Right forelimb (tissue), 1 donor: ENCODE measurements at places on chromosomes 7 and 10.

- no peak for DNase-seq
These were observed 3.1 kb downstream of the ZRANB1 start for GRCh38 chr10:124944982-124945381.

DNA sequence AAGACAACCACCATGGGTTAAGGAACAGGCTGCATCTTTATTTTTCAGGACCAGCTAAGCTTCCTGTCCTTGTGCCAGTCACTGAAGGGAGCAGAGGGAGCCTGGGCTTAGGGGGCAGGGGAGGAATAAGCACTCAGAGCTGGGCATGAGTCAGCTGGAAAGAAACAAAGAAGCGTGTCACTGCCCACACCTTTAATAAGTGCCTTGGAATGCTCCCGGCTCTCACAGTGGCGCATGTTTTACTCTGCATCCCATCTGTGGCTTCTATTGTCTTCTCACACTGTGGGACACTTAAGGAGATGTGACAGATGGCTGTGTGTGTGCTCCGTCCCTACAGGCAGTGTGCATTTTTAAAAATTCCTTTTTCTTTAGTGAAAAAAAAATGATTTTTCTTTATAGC lies 71.7 kb downstream of the MTURN start:
- DNase-seq = no peak

- DNase-seq = no peak
These were observed 437.5 kb downstream of the KIF20B start for GRCh38 chr10:90138844-90139243.

GRCh38 chr10:133475425-133475734 lies 21.6 kb downstream of the SCART1 start:
- DNase-seq = no peak

- no peak for DNase-seq
These were observed 122.7 kb downstream of the MAD1L1 start for GRCh38 chr7:2109936-2110609.

GRCh38 chr10:101485681-101486554 lies 102.1 kb downstream of the POLL start:
- DNase-seq = peak; percentile 46

GRCh38 chr10:74988054-74988775 lies 123.2 kb upstream of the SAMD8 start:
- DNase-seq = no peak

DNA sequence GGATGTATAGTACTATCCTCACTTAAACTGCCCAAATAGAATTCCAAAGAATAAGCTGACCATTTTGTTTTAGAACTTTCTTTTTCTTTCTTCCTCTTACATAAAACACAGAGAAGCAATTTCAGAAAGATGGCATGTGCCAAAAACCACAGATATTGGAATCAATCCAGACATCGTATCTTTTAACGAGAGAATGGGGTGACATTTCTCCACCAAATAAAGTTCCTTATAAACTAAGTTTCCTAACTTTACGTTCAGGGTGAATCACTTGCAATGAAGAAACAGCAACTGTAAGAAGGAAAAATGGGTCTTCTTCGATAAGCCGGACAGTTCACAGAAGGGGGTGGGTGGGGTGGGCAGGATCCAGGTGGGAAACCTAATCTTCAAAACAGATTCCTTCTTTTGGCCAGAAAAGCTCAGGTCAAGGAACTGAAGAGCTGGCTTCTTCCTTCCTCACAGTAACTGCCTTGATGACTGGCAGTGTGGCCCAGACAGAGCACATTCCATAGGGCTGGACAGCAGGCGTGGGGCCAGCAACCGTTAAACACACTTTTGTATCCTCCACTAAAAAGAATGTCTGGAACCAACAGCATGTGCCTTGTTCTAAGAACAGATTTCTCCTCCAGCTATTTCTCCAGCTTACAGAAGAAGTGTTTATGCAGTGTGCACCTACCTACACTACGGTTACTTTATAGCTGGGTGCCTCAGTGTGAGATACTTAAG lies 31.5 kb downstream of the CREB3L2 start:
- peak; percentile 73 for DNase-seq

- DNase-seq = no peak
These were observed 113.0 kb downstream of the PDE1C start for GRCh38 chr7:31957090-31957720.

DNA sequence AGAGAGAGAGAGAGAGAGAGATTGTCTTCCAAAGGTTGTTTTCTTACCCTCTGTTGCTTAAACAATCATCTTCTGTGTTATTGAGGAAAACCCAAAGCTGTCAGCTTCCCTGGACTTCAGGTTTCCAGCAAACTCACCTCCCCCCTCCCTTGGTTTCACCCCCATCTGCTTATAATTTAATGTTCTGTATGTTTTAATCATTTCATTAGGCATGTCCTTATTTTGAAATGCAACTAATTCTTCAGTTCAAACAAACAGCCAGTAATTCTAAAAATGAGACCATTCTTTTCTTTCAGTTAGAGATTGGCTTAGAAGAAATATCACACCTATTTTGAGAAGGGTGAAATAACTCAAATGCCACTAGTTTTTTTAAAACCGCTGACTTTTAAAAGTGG lies 102.9 kb downstream of the FAM204A start:
- DNase-seq = no peak

DNA sequence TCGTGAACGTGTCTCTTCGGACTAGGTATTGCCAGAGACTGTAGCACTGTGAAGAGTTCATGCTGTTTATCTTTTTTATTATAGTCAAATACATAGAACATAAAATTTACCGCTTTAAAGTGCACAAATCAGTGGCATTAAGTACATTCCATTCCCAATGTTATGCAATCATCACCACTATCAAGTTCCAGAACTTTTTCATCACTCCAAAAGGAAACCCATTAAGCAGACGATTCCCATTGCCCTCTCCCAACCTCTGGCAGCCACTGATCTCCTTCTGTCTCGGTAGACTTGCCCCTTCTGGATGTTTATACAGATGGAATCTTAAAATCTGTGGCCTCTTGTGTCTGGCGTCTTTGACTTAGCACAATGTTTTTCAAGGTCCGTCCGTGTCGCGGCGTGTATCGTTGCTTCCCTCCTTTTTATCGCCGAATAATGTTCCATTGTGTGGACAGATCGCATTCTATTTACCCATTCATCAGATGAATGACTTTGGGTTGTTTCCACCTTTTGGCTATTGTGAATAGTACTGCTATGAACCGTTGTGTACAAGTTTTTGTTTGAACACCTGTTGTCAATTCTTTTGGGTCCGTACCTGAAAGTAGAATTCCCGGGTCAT lies 2.7 kb downstream of the PROSER2 start:
- DNase-seq = no peak

DNA sequence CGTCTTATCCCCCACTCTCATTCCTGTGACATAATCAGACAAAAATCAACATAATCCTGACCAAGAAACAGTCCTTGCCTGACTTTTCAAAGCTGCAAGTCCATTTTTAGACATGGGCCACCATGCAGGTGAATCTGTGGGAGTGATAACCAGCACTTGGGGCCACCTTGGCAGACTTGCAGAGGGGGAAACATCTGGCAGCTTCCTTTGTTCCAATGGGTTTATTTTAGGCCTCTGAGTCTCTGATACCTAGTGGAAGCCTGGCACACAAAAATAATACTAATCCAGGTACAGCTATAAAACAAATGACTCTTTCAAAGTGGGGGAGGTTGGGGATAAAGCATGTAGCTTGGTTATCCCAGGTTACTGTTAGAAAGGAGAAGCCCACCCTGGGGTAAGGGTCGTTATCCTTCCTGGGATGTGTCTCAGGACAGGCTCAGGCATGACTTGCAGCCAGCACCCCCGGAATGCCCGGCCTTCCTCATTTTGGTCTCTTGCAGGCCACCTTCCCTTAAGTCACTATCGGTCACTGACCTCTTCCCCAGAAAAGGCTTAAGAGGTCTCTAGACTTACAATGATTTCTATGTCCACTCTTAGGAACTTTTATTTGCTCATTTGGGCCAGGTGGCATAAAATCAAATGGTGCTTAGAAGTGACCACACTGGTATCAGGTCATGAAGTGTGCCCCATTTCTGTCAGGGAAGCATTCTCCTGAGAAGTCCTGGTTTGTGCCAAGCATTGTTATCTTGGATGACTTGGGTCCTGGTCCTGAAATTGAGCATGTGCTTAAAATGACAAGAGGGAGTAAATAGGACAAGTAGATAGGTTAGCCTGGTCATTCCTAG lies 37.6 kb downstream of the EEPD1 start:
- no peak for DNase-seq

- no peak for DNase-seq
These were observed 56.8 kb downstream of the INSIG1 start for GRCh38 chr7:155354371-155355048.
